ENCODE measurements at places on chromosomes 2 and 18.

DNA sequence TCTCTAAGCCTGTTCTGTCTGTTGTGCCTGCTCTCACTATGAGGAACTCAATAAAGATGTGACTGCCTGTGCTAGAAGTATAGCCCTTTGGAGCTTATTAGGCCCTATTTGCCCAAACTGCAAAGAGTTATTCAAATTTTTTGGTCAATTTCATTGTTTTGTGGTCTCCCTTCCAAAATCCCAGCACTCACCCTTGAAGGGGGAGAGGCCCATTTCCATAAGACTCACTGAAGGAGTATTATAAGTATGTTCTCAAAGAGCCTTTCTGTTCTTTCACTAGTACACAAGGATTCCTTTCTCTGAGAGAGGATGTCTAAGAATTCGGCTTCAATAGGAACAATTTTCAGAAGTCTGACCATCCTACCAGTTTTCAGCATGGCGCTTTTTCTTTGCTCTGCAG, 641.9 kb upstream of the REG3G start:
- DNase-seq, result no peak

- DNase-seq, result no peak
Measured at GRCh38 chr2:238710032-238710735, 137.7 kb upstream of the TWIST2 start.

DNA sequence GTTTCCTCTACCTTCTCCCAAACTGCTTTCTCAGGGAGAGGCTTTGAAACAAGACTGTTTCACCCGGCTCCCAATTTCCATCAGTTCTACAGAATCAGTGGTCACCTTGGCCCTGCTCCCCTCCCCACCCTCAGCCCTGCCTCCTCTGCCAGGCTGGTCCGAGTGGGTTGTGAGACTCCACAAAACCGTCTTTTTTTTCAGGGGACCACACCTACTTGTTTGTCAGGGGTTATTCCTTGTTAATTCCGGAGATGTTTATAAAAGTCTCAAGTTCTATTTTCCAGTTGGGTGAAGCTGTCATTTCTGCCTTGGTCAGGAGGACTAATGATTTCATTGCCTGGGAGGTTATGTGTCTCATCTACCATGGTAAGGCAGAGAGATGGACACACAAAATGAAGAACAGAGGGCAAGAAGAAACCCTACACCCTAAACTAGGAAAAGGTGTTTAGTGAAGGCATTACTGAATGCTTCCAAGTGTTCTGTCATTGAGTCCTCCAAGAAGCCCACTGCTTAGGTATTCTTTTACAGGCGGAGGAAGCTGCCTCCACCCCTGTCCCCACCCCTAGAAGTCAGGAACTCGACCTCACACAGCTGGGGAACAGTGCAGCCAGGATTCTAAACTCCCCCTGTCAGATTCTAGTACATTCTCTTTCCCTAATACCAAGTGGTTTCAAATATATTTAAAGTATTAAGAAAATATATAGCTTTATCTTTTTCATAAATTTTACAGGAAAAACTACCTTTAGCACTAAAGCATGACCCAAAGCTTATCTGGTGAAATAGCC, 46.3 kb downstream of the COPS8 start:
- no peak for DNase-seq

GRCh38 chr2:199471443-199472057, 13.8 kb upstream of the SATB2 start:
- peak; percentile 83 for DNase-seq
